ENCODE measurements at places on chromosomes 3 and 15.

GRCh38 chr3:5918626-5919025, 731.1 kb downstream of the EDEM1 start:
- no peak for DNase-seq

DNA sequence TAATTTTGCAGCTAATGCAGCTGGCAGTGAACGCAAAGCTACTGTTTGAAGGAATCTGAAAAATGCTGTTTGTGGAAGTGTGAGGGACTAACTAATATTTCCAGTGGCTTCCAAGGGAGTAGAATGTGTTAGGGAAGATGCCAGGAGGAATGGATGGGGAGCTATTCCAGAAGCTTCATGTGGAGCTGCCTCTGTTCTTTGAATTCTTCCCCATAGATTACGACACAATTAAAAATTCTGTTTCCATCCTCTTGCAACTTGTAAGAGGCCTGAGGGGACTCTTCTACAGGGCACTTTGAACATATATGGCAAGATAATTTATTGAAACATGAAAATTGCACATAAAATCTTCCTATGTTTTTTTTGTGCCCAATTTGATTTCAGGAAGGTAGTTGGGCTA, 74.3 kb upstream of the CTXND1 start:
- DNase-seq, result no peak

DNA sequence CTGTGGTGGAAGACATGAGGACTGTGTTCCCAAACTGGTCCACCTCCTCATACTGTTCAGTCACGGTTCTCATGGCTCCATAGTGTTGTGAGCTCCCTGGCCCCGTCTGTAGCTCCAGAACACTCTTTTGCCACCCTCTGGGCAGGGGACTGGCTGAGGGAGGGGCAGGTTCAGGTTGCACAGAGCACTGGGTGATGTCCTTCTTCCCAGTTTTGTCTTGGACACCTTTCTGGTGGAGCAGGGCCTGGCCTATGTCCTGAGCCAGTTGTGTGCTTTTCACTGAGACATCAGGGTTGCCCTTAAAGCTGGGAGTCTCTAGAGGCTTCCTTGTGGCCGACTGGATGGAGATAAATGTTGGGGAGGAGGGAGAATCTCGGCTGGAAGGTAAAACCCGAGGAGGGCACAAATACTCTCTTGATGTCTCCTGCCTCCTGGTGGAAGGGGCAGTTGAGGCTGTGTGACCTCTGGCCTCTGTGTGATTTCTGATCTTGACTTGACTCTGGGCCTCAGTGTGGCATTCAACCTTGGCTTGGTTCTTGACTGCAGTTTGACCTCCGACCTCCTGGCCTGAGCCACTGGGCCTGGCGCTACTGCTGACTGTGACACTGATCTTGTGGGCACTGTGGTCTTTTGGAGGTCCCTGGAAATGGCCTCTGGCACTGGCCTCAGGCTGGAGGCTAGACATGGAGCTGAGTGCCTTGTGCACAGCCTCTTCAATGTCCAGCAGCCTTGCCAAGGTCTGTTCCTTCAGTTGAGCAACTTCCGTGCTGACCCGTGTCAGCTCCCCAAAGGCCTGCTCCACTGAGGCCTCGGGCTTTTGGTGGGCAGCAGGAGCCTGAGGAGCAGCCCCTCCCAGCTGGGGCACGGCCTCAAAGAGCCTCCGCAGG, 8.1 kb downstream of the XIRP1 start:
- DNase-seq, result no peak

GRCh38 chr3:116863822-116864589, 154.4 kb downstream of the TUSC7 start:
- DNase-seq, result no peak

GRCh38 chr15:95405447-95405846, 925.1 kb upstream of the NR2F2 start:
- DNase-seq, result no peak

DNA sequence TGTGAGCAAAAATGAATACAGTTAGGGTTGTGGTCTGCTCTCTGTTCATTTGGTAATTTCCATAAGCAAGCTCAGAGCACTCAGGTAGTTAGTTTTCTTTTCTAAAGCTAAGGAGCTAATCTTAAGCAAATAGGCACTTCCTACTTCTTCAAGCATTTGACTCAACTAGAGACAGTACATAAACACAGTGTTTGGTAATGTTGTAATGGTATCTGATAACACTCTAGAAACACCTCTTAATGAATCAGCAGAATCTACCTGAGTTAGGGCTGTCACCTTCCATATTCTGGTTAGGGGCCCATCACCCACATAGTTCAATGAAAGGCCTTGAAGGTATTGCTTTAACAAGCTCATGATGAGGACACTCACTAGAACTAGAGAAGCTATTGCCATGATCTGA, 83.1 kb downstream of the PLCH1 start:
- DNase-seq, result no peak

DNA sequence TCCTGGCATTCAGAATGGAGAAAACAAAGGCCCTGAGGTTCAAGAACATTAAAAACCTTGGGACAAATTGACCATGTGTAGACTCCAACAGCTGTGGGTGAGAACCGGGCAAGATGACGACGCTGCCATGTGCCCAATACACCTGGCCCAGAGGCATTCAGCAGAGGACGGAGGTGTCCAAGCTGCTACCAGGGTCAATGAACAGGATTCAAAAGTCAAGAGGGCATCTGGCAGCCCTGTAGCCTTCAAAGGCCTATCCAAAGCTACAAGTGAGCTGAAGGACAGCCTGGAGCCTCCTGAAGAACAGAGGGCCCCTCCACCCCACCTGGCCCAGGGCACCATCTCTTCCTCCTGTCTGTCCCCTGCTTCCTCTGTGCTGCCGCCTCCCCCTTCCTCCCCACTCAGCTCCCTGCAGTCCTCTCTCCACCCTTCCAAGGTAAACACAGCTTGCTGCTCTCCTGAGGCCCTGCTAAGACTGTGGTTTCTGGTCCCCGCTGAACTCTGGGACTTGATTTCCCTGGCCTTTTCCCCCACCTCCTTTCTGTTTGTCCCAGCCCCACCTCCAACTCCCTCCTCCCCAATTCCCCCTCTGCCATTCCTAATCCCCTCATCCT, 57.5 kb downstream of the HMCES start:
- DNase-seq, result no peak

DNA sequence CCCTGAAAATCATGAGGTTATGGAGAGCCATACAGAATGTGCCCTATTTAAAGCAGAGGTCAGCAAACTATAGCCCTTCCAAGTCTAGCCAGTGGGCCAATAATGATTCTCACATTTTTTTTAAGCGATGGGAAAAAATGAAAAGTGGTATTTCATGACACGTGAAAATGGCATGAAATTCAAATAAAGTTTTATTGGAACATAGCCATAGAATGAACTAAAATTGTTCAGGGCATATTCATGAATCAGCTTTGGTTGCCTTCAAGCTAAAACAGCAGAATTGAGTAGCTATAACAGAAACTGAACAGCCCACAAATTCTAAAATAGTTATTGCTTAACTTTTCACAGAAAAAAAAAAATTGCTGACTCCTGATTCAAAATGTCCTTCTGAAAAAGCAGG, 104.5 kb downstream of the TFG start:
- no peak for DNase-seq
